Ovary (tissue), 10 donors: ENCODE measurements at places on chromosomes 6 and 20.

- DNase-seq, result no peak
These were observed 205.3 kb upstream of the TCF21 start for GRCh38 chr6:133683606-133684005.

- DNase-seq, result no peak
These were observed 230.0 kb downstream of the ALDH8A1 start for GRCh38 chr6:134719911-134720310.

- no peak for DNase-seq
These were observed 35.6 kb upstream of the TRAM2 start for GRCh38 chr6:52612336-52613054.

- DNase-seq, result no peak
These were observed 29.0 kb downstream of the CHMP4B start for GRCh38 chr20:33840160-33840559.

DNA sequence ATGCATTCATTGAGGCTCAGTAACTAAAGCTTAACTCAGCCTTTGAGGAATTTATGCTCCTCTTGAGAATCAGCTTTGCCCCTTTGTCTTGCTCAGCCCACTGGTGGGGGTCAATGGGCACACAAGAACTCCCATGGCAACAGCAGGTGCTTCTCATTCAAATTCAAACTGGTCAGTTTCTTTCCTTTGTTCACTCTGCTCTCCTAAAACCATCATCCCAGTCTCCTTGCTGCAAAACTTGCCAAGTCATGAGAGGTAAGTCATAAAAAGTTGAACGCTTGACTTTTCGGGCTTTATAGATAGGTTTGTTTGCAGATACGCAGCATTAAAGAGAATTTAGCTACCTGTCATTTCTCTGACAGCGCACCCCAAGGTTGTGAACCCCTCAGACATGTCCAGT is 146.8 kb downstream of the TFAP2A start:
- DNase-seq, result no peak

DNA sequence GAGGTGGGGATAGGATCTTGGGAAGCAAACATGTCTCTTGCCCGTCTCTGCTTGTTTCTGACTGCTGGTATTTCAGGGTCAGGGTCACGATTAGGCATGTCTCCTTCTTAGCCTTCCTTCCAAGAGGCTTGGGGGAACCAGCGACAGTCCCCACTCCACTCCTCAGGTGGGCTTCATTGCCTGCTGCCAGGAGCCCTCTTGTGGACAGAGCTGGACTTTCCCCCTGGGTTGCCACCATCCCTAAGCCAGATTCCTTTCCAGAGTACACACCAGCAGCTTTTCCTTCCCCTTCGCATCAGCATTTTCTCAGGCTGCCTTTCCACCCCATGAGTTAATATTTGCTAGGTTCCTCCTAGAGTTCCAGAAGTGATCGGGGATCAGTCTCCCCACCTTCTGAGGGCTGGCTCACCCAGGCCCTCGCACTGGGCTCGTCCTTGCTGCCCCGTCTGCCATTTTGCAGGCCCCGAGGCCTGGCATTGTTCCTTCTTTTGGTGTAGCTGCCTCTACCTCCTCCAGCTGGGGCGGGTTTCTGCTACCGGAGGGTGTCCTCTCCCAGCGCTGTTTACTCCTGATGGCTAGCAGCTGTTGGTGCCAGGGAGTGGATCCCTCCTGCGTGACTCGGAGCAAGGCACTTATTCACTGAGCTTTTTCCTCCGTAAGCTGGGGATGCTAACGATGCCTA is 8.8 kb upstream of the C20orf144 start:
- peak; percentile 75 for DNase-seq

DNA sequence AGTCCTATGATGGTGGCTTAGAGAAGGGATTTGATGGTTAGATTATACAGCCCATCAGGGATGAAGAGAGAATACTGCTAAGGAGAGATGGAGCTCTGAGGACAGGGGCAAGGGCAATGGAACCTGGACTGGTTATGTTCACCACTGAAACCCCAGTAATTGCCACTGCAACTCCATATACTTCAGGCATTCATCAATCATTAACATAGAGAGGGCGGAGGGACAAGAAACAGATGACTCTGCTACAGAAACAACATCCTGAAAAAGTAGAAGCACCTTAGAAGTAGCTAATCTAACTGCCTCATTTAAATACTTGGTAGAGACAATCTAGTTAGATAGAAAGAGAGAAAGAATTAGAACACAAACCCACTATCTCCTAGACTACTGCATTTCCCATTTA is 89.8 kb downstream of the MDN1 start:
- no peak for DNase-seq

GRCh38 chr6:75997696-75998095 is 74.8 kb downstream of the IMPG1 start:
- DNase-seq, result no peak

- no peak for DNase-seq
These were observed 9.8 kb downstream of the PI16 start for GRCh38 chr6:36964349-36964748.

DNA sequence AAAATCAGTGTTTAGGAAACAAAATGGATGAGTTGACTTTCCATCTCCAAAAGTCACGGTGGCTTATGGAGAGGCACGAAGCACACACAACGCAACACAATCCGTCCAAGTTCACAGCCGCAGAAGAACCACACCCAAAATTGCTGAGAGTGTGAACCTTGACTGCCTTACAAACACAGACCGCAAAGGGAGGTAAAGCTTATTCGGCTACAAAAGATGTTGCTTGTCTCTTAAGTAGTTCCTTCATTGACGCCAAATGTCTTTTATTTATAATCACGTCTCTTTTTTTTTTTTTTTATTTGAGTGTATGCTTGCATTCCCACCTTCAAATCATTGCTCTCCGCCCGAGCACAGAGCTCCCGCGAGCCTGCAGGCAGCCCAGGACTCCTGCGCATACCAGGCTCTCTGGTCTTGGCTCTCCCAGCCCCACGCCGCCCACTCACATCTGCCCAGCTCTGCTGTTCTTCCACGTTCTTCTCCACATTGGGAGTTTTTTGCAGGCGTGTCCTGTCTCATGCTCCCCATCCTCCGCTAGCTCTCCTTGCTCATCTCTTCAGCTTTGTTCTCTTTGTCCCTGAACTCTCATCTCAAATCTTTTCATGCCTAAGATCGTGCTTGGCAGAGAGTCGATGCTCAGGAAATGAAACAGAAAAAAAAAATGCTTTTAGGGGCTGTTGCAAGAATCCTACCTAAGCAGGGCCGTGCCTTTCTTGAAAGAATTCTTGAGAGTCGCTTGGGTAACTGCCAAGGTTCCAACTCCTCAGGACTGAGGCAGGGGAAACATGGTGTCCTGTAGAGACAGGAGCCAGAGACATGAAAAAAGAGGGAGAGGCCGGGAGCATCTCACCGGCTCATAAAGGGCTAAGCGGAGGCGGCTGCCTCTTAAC is 25.8 kb downstream of the LY86 start:
- peak; percentile 39 for DNase-seq

DNA sequence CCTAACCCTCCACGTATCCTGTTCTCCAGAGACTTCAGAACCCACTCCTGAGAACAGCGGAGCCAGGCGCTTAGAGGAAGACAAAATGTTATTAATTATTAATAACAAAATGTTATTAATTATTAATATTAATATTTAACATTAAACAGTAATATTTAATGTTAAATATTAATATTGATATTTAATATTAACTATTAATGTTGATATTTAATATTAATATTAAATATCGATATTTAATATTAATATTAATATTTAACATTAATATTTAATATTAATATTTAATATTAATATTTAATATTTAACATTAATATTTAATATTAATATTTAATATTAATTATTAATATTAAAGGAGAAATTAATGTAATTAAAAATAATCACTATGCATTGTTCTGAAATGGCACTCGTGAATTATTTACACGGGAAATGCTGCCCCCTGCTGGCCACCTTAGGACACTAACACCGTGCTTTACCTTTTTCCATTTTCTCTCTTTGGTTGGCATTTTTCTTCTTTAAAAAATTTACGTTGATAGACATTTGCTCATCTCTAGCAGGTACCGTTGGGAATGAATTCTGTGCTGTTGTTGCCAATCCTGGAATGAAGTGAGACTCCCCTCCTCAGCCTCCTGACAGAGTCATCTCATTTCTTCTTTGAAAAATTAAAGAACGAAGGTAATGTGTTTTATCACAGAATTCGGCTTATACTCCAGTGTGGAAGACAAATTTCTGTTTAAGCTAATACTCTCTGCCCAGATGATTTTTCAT is 7.5 kb upstream of the GGTLC1 start:
- peak; percentile 62 for DNase-seq

DNA sequence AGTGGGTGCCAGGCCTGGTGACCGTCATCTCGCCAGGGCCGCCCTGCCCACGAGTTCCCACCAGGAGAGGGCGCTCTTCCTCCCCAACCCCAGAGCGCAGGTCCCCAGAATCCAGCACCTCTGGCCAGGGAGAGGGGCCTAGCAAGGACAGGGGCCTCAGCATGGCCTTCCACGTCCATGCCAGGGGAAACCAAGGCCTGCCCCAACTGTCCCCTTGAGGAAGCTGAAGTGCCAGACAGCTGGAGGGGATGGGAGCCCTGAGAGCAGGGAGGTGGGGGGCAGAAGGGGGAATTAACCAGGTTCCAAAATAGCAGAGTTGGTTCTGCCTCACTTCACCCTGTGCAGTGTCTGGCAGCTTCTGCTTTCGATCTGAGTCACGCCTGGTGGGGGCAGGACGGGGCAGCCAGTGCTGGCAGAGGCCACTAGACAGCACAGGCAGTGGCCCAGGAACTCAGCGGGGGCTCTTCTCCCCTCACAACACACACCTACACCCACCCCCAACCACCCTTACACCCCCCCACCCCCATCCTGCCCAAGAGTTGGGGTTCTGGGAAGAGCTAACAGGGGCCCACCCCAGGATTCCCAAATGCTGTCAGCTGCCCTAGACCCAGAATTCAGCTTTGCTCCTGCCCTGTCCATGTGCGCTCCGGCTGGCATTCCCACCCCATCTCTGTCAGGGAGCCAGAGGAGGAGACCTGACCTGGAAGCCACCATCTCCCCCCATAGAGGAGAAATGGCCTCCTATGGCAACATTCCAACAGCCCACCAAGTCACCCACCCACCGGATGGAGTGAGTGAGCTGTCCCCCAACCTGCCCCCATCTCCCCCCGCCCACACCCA is 29.2 kb downstream of the TFEB start:
- peak; percentile 43 for DNase-seq

DNA sequence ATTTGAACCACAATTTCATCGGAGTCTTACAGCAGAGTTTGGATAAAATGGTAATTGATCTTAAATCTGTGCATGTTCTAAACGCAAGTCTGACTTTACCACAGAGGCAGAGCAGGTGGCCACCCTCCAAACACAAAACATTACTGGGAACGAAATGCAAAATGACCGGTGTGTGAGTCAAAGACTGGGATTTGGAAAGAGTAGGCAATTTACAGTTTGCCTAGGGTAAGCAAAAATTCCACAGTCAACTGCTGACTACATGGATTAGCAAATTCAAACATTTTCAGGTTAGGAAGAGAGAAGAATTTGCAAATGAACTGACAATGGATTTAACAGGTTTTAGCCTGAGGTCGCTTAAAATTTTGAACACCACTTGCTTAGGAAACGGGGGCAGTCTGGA is 444.4 kb downstream of the HDGFL1 start:
- no peak for DNase-seq

DNA sequence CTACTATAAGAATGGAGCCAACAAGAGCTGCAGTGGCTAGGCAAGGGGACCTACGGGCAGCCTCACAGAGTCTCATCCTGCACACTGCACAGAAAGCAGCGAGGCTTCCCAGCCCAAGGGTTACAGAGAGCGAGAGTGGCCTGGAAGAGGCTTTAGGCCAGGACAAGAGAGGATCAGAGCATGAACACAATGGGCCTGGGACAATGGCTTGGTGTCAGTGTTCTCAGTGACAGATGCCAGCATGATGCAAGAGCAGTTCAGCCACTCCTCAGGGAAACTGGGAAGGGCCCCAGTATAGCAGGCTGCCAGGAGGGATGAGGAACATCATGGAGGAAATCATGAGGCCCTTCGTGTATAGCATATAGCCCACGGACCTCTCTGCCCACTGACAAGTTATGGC is 108.0 kb downstream of the NUS1 start:
- no peak for DNase-seq
